ENCODE measurements at places on chromosomes 7 and 10.

DNA sequence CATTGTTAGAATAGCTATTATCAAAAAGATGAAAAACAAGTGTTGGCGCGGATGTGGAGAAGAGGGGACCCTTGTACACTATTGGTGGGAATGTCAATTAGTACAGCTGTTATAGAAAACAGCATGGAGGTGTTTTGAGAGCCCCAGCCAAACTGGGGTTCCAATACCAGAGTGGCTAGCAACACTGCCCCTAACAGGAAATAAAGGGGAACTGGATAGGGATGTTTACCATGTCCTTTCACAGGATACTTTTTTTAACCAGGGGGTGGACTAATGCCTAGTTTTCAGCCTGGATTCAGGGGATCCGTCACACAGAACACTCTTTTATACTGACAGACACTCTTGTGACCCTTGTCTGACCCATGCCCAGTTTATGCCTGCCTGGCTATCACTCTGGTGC lies 6.9 kb upstream of the GSTK1 start:
- DNase-seq, result no peak

- no peak for DNase-seq
Observed at GRCh38 chr7:46226860-46227259, 305.8 kb upstream of the IGFBP3 start.

GRCh38 chr7:52273685-52274610 lies 761.5 kb upstream of the POM121L12 start:
- peak; percentile 54 for DNase-seq

GRCh38 chr7:133829336-133829897 lies 297.7 kb upstream of the LRGUK start:
- DNase-seq, result no peak

DNA sequence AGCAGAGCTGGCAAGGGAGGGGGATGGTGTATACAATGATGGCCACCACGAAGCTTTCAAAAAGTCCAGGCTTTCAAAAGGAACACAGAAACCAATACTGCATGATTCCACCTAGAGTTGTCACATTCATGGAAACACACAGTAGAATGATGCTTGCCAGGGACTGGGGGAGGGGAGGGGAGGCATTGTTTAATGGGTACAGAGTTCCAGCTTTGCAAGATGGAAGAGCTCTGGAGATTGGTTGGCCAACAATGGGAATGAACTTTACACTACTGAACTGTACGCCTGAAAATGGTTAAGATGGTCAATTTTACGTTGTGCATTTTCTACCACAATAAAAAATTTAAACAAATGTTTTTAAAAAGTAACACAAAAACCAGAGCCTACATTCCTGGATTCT lies 104.5 kb upstream of the KDM7A start:
- DNase-seq, result no peak

Measured in ecto neural progenitor cell (in vitro differentiated cells).